ENCODE measurements at places on chromosomes 6 and 20.
A peak's percentile ranks its signal among the peaks of the same experiment; 100 is the strongest.

DNA sequence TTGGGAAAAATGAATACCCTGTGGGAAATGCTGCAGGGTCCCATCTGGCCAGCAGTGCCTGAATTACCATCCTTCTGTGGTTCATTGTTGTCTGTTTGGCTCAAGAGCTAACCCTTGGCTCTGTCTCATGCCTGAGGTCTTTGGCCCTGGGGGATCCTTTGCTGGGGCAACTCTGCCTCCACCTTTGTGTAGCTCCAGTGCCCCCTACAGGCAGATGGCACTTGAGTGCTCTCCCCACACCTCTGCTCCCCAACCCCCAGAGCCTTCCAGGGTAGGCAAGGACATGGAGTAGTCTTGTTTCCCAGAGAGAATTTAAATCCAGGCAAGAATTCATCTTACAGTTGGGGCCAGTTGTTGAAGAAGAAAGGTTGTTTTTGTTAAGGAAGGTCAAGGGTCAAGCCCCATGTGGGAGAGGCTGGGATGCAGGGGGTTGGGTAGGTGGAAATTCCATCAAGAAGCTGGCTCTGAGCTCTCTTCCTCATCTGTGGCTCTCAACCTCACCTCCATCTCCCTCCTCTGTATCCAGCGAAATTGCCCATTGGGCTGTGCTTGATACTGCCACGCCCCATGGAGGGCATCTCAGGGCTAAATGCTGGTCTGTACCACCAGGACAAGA, 44.2 kb downstream of the ZNF831 start:
- DNase-seq: peak; percentile 73

GRCh38 chr20:46709055-46709458, 392 bp upstream of the SLC2A10 start:
- no peak for DNase-seq

- no peak for DNase-seq
Observed at GRCh38 chr6:34384321-34385153, 7.9 kb downstream of the NUDT3 start.

DNA sequence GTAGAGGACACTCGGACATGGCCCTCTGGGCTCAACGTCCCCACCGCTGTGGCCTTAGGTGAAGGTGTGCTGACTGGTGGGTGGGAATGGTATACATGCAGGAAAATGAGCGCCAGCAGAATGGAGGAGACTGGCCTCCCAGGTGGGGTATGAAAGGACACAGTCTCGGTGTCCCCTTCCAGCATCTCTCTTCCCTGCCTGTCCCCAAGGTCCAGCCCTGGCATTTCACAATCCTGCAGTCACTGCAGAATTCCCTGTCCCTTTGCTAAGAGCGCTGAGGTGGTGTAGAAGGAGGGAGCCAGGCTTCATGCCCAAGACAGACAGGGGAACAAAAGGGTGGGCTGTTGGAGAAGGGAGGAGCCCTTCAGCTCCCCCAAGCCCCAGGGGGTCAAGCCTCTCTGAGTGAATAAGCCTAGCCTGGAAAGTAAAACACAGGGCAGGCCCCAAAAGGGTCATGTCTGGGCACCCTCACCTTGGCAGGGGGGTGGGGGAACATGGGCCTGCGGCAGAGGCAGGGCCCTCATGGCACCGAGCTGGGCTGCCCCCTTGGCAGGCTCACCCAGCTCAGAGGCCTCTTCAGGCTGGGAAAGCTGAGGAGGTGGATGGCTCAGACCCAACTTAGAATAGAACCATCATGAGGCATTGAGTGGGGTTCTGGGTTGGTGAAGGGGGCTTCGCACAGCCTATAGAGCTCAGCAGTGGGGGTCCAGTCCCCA, 23.9 kb downstream of the TFEB start:
- DNase-seq: no peak

GRCh38 chr20:11098888-11099287, 425.1 kb upstream of the JAG1 start:
- no peak for DNase-seq

GRCh38 chr6:154621686-154622085, 111.2 kb upstream of the CNKSR3 start:
- DNase-seq: no peak

GRCh38 chr6:63349401-63349800, 29.6 kb upstream of the LGSN start:
- no peak for DNase-seq

DNA sequence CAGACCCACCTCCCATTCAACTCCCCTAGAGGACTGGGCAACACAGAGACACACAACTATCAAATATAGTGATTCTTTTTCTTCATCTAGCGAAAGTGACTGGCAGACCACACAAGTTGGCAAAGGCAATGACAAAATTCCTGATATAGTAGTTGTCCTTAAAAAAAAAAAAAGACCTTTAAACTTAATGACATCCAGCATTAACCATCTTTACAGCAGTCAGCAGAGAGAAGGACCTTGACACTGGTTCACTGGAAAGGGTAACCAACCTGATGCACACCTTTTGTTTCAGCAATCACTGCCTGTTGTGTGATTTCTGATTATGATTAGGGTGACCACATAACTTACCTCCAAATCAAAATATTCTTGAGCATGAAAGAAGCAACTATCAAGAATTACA, 1.7 kb upstream of the CNKSR3 start:
- no peak for DNase-seq

GRCh38 chr6:131575834-131576478, 2.9 kb downstream of the ARG1 start:
- DNase-seq: no peak

DNA sequence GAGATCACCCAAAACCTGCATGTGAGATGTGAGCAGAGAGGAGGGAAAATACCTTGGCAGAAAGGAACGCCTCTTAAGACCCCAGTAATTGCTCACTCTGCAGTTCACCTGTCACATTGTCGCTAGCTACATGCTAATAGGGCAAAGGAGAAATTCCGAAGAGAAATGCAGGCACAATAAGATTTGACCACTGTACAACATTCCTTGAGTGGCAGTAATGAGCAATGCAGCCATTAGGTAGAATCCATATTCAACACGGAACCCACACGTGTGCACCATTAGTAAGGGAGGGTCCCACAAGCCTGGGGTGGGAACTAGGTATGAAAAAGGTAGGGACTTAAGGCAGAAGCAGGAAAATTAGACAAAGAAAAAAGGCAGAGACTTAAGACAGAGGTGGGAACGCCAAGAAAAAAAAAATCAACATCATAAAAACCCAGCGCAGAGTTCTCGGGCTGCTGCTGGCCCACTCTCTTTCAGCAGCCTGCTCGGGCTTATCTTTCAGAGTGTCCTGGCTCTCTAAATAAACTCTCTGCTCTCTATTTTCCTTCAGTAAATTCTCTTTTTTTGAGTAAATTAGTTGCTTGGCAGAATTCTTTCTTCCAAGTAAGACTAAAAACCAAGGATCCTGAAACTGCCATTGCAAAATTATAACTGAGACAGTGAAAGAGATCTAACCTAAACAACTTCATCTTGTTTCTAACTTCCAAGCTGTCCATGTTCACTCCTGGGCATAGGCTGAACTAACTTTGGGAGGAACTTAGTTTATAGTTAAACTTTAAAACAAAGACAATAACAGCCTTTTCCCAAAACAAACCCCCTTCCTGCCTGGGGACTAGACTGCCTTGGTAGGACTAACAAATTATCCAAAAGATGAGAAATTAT, 116.5 kb downstream of the CD24 start:
- DNase-seq: no peak

- DNase-seq: no peak
Observed at GRCh38 chr6:28711788-28712341, 186.2 kb downstream of the GPX5 start.

DNA sequence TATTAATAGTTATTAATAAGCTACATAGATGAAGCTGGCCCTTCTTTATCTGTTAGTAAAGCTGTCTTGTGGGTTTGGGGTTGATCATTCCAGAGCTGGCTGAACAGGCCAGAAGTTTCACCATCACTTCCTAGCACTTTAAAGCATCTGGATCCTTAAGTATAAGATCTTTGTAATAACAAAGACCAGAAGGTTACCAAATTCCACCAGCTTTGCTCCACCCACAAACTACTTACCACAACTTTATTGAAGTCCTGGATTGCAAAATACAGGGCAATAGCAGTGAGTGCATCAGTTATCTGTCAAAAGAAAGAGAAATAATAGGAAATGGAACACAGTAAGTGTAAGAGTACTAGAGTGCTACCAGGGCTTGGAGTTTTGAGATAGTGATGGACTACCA, 33.0 kb downstream of the PIGU start:
- DNase-seq: no peak

GRCh38 chr6:43544461-43544860, 27.6 kb downstream of the POLR1C start:
- no peak for DNase-seq

GRCh38 chr6:135514706-135515105, 17.2 kb upstream of the AHI1 start:
- no peak for DNase-seq

DNA sequence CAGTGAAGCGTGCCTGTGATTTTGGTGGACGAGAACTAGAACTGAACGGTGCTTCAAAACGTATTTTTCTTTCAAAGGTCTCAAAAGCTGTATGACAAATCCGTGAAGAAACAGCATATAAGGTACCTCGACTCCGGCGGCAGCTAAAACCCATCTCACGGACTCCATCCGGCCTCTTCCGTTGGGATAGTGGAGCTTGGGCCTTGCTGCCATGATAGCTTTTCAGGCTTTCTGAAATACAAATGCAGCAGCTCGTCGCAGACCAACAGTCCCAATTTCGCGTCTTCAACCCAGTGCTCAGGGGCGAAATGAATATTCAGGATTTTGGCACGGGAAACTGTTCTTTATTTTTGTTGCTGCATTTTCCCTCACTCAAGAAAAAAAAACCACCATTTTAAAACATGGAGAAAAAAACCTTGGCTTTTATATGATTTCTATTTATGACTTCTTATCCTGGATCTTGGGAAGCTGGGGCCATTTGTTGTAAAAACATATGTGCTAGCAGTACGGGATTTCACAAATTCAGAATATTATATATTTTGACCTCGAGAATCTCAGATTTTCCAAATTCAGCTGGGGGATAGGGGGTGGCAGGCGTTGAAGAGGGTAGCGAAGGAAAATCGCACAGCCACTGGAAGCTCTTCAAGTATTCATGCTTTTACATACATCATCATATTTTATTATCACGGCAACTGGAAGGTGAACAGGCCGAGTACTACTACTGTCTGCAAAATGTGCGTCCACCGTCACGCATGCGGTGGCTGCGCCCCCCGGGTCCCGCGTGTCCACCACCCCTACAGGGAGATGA, 849 bp downstream of the GSTA4 start:
- no peak for DNase-seq

- DNase-seq: no peak
Observed at GRCh38 chr20:3775457-3776108, 5.7 kb downstream of the SPEF1 start.

DNA sequence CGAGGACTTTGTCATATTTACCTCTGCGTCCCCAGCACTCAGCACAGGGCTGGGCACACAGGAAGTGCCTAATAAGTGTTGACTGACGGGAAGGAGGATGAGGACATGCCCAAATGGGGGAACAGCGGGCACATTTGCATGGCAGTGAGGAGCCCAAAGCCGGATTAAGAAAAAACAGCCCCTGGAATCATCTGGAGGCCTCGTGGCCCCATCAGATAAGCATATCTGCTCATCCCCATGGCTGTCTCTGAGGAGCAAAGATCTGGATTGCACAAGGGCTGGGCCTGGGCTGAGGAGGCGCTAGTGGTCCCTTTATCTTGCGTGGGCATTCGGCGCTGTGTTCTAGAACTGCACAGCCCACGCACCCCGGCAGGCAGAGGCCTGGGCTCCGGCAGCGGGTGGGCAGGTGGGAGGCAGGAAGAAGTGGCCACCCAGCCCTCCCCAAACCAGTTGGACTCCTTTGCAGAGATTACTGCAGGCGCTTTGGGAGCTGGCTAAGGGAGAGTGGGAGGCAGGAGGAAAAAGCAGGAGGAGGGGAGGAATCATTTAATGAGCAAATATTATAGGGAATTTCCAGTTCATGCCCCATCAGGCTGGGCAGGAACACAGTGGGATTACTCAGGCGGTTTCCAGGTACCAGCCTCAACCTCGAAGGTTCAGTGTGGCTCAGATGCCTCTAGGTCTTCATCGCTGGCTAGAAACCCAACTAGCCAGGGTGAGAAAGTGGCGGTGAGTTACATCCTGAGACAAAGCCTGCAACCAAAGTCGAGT, 108.1 kb downstream of the CEBPB start:
- no peak for DNase-seq

DNA sequence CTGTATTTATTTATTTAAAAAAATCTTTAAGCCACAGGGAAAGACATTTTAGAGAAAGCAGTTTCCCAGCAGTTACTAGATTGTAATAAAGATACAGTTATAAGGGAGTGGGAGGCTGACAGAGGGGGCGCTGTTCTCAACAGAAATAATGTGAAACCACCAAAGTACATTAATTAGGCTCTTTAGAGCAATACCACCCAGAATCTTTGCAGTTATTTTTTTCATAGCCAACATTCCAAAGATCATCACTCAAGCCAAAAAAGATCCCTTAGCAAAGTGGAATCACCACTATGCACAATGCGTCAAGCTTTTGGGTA, 331.3 kb upstream of the DEFB112 start:
- no peak for DNase-seq

- DNase-seq: no peak
Observed at GRCh38 chr6:3351105-3351676, 92.4 kb downstream of the PSMG4 start.

- no peak for DNase-seq
Observed at GRCh38 chr6:46104209-46104608, 25.6 kb upstream of the ENPP4 start.

GRCh38 chr6:70412252-70413113, 825 bp upstream of the FAM135A start:
- peak; percentile 2 for DNase-seq

DNA sequence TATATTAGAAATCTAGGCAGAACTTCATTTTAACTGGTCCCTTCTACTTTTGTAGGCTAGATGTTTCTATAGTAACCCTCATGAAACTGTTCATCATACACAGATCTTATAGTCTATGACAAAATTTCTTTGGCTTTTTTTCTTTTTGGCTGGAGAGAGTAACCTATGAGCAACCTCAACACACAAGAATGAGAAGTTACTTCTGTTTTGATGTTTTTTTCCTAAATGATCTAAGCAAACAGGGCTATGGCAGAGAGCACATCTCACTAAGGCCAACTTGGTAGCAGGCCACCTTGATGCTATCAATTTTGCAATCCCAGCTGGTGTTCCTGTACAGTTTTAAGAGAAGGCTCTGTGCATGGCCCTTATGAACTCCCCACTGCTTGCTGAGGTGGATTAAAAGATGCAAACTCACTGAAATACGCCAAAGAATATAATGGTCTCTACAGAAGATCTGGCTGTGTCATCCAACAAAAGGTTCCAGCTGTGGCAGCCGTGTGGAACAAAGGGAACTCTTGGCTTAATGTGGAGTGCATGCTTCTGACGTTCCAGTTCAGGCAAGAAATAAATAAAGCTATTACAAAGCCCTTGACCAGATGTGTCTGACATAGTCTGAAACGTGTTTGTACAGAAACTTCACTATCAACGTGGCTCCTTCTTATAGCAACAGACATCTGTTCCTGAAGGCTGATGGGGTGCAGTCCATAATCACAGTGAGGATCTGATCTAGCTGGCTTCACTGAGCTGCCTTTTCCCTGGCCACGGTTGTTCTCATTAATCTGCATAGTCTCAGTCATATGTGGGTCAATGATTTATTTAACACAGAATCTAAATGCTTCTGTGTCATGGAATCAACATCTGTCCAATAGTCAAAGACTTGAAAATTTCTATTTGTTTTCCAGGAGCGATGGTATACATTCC, 481.1 kb downstream of the BMP2 start:
- DNase-seq: no peak

- DNase-seq: no peak
Observed at GRCh38 chr20:58515233-58516212, at the start of gene APCDD1L. Gene APCDD1L (minus strand): TSS chr20:58515399. CDS start chr20:58514707, 692 bp downstream.

GRCh38 chr20:38757145-38757775, 9.0 kb downstream of the ACTR5 start:
- DNase-seq: no peak
